Naive thymus-derived CD8-positive, alpha-beta T cell (primary cell): ENCODE measurements at places on chromosomes 16 and 17.

GRCh38 chr17:80663781-80664206, 119.2 kb downstream of the RPTOR start:
- H3K27me3 ChIP-seq: no peaks in the 10 kb centered on the region
- H3K4me1 ChIP-seq: peaks cover 78% of the 10 kb centered on the region
- peaks cover 2% of the 10 kb centered on the region for H3K36me3 ChIP-seq

GRCh38 chr16:6926762-6927161, 405.9 kb upstream of the RBFOX1 start:
- no peaks in the 10 kb centered on the region for H3K4me1 ChIP-seq
- H3K27ac ChIP-seq: no peak overlapping the region
- H3K4me3 ChIP-seq: no peak overlapping the region
- H3K36me3 ChIP-seq: no peaks in the 10 kb centered on the region
- DNase-seq: no peak

- DNase-seq: no peak
- no peaks in the 10 kb centered on the region for H3K36me3 ChIP-seq
- H3K27ac ChIP-seq: no peak overlapping the region
- H3K4me1 ChIP-seq: no peaks in the 10 kb centered on the region
- H3K27me3 ChIP-seq: peaks cover 11% of the 10 kb centered on the region
- no peak overlapping the region for H3K4me3 ChIP-seq
Observed at GRCh38 chr16:81266680-81267095, 28.2 kb downstream of the BCO1 start.

DNA sequence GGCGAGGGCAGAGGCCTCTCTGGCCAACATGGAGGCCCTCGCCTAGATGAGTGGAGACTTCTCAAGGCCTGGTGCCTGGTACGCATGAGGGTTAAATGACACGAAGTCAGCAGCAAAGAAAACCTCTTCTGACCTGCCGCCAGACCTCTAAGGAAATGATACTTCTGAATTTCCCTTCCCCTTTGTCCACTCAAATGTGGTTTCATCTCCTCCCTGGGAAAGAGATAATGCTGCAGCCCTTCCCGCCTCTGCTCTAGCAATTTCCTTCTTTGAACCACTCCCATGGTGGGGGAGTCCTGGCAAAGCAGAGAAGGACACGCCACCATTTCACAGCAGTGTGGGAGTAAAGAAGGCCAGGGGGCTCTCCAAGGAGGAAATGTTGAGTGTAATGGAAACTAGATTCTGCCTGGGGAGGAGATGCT, 65.7 kb upstream of the BCAR1 start:
- peaks cover 22% of the 10 kb centered on the region for H3K4me1 ChIP-seq
- no peak overlapping the region for H3K27ac ChIP-seq
- no peak for DNase-seq

GRCh38 chr16:56945847-56946527, 14.0 kb downstream of the HERPUD1 start:
- H3K4me3 ChIP-seq: no peak overlapping the region
- peaks cover 13% of the 10 kb centered on the region for H3K4me1 ChIP-seq
- no peak for DNase-seq

DNA sequence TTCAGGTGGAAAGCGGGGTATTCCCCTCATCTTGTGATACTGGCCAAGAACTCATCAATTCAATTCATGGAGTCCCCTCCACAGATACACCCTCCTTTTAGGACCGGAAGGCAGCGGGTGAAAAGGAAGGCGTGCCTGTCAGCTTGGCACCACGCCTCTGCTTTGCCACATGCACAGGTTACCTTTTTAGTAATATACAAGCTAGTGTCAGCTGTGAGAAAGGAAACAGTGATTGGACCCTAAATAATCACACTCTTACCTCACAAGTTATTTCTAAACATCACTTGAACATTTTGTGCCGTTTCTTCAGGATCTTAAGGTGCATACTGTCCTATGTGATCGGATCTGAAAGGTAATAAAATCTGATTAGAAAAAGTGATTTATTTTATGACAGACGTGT, 15.7 kb downstream of the ZDHHC7 start:
- peaks cover 63% of the 10 kb centered on the region for H3K36me3 ChIP-seq
- H3K27me3 ChIP-seq: no peaks in the 10 kb centered on the region
- peaks cover 32% of the 10 kb centered on the region for H3K4me1 ChIP-seq
- no peak overlapping the region for H3K27ac ChIP-seq
- no peak for DNase-seq

DNA sequence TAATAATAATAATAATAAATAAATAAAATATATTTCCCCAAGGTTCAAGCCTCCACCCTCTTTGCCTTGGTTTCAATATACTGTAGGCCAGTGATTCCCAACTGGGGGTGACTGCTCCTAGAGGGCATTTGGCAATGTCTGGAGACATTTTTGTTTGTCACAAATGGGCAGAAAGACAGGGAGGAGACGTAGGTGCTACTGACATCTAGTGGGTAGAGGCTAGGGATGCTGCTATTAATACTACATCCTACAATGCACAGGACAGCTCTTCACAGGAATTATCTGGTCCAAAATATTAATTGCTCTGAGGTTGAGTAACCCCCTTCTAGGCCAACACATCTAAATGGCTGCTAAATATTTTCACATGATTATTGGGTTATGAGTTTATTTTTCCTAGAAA, 12.8 kb upstream of the PRR14 start:
- H3K27me3 ChIP-seq: no peaks in the 10 kb centered on the region
- H3K36me3 ChIP-seq: no peaks in the 10 kb centered on the region
- no peak overlapping the region for H3K4me3 ChIP-seq
- no peak for DNase-seq

GRCh38 chr16:49150341-49150740, 131.3 kb downstream of the CBLN1 start:
- H3K36me3 ChIP-seq: peaks cover 8% of the 10 kb centered on the region
- H3K4me1 ChIP-seq: no peaks in the 10 kb centered on the region
- H3K4me3 ChIP-seq: no peak overlapping the region
- H3K27ac ChIP-seq: no peak overlapping the region
- DNase-seq: no peak

DNA sequence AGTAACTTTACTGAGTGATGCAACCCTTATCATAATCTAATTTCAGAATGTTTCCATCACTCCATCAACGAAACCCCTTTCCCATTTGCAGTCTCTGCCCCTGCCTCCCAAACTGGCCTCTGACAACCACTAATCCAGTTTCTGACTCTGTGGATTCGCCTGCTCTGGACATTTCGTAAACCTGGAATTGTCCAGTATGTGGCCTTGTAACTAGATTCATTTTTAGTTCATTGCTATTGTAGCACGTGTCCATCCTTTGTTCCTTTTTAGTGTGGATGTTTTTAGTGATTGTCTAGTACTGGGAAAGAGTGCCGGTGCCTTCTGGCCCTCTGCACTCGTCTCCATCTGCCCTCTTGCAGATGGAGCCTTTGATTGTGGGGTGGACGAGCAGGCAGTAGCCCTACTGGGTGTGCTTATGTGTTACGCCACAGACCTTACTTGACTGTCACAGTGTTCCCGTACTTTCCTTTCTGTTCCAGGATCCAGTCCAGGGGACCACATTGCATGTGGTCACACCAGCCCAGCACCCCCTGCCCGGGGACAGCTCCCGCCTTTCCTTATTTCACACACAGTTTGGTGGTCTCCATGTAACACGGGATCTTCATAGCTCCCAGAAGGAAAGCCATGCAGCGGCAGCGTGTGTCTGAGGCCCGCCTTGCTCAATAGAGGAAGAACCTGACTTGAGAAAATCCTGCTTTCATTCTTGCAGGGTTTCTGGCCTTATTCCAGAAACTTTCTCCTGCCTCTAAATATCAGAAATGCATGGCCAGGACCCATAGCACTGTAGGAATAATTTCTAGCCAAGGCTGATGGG, 8.8 kb downstream of the KIAA0513 start:
- H3K27ac ChIP-seq: no peak overlapping the region
- H3K4me1 ChIP-seq: peaks cover 3% of the 10 kb centered on the region
- H3K27me3 ChIP-seq: no peaks in the 10 kb centered on the region
- no peak overlapping the region for H3K4me3 ChIP-seq
- no peak for DNase-seq

DNA sequence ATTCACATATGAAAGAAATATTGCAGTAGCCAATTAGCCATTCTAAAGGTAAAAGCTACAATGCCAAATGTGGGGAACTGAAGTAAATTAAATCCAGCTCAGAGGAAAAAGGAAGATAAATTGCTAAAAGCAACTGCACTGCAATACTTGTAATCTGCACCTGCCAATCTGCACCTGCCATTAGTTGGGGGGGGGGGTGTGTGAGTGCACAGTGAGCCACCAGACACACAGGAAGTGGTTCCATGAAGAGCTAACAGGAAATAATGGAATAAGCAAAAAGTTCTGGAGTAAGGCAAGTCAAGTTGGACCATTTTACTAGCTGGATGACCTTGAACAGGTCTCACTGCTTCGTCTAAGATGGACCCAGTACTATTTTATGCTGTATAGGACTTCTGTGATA, 191.8 kb downstream of the PARN start:
- no peak for DNase-seq
- H3K36me3 ChIP-seq: peaks cover 4% of the 10 kb centered on the region
- no peaks in the 10 kb centered on the region for H3K27me3 ChIP-seq
- peak overlapping the region; percentile 94 for H3K27ac ChIP-seq
- H3K4me3 ChIP-seq: no peak overlapping the region

- H3K4me1 ChIP-seq: peaks cover 25% of the 10 kb centered on the region
- no peak overlapping the region for H3K4me3 ChIP-seq
- no peak overlapping the region for H3K27ac ChIP-seq
Observed at GRCh38 chr17:74978240-74978639, 5.7 kb upstream of the HID1 start.

- no peak for DNase-seq
- H3K4me3 ChIP-seq: no peak overlapping the region
- H3K27me3 ChIP-seq: no peaks in the 10 kb centered on the region
- H3K36me3 ChIP-seq: no peaks in the 10 kb centered on the region
Observed at GRCh38 chr16:6528217-6528616, 804.4 kb upstream of the RBFOX1 start.

DNA sequence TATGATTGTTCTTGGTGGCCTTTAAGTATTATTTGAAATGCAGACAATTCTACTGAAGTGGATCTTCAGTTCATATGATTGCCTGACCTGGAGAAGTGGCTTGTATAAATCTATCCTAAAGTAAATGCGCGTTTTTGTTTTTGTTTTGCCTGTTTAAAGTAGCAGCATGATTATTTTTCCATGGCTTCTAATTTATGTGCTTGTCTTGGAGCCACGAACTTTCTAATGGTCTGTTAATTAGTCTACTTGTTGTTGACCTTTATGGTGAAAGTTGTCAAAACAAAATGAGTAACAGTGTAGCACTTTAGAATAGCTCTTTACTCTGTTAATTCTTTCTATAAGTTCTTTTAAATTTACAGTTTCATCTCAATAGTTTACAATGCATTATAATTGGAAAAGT, 1.7 kb downstream of the PRKAR1A start:
- H3K4me1 ChIP-seq: peaks cover 67% of the 10 kb centered on the region
- no peak for DNase-seq
- H3K27ac ChIP-seq: peak overlapping the region; percentile 26

GRCh38 chr17:33989361-33990148, 265.5 kb upstream of the CCL2 start:
- H3K4me1 ChIP-seq: no peaks in the 10 kb centered on the region
- no peaks in the 10 kb centered on the region for H3K36me3 ChIP-seq
- no peak overlapping the region for H3K4me3 ChIP-seq
- DNase-seq: no peak
- peaks cover 17% of the 10 kb centered on the region for H3K27me3 ChIP-seq

DNA sequence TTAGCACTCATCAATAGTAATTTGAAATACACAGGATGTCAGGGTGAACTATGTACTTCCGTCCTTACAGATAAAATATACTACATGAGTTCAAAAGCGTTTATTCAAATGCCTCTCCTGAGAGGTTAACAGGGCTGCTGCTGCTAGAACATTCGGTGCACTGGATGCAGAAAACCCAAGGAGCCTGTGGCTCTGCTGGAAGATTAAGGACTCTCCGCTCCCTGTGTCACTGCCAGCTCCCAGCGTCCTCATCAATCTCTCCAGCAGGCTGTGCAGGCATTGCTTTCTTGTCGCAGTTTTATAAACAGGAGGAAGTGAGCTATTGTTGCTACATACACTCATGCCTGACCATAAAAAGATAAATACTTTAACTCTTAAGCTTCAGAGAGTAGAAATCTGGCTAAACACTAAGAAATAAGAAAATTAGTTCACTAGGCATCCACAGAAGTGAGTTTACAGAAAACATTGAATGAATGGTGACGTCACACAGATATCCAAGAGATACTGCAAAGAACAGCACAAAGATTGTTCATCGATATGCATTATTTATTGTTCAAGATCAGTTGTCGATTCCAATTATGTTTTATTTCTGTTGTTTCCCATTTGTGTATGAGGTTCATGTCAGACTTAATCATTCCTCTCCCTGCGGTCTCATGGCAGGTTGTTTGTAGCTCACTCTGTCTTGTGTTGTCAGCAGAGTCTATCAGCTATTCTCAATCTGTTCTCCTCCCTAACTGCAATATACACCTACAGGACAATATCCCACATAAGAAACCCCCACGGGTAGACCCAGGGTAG, 127.9 kb upstream of the MON1B start:
- no peaks in the 10 kb centered on the region for H3K36me3 ChIP-seq
- H3K27ac ChIP-seq: no peak overlapping the region
- H3K4me3 ChIP-seq: no peak overlapping the region
- H3K4me1 ChIP-seq: no peaks in the 10 kb centered on the region
- H3K27me3 ChIP-seq: peaks cover 12% of the 10 kb centered on the region
- DNase-seq: no peak
